ENCODE measurements at places on chromosomes 4 and X.

DNA sequence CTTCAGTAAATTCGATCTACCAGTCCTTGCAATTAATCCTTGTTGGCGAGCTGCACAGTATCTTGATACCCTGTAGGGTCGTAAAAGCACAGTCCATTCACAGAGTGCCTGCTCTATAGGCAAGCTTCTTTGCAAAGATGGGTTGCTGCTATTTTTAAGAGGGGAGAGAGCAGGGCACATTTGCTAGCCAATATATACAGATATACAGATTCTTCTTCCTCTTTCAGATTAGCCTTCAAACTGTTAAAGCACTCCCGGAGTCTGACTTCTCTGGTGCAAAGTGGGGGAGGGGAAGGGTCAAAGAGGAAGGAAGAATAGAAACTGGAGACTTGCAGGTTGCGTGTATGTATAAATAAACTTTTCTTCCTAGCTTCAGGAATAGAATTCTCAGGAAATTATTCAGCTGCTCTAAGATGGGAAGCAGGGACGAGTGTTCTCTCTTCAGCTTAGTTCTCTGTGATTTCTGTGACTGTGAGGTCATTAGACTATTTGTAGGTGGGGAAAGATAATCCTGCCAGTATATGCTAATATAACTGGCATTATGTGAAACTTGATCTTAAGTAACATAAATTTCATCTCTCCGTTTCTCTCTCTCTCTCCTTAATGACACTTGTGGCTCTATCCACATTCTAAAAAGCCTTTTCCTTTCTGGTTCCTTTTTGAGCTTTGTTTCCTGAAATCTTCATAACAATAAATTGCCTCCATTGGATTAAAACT is at the start of gene CYSLTR1:
CYSLTR1 (minus strand) TSS at position 242 of the 717 bp plus-strand sequence. CDS start 53,865 bp downstream, outside the sequence.
- no peak for DNase-seq

DNA sequence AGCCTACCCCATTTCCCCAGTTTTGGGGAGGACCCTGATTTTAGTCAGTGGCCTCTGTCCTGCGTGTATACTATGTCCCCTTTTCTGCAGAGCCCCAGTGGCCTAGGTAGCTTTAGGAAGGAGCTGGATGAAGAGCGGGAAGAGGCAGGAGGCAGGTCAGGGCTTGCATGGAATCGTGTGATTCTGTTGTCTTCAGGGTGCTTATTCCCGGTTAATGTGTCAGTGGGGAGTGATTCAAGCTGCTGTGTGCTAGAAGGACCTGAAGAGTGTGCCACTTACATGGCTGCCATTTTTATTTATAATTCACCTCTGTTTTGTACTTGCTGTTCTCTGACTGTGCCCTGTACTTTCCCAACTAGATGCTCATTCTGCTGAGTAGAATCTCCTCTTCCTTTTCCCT is 127.3 kb upstream of the AMOT start:
- DNase-seq, result no peak

DNA sequence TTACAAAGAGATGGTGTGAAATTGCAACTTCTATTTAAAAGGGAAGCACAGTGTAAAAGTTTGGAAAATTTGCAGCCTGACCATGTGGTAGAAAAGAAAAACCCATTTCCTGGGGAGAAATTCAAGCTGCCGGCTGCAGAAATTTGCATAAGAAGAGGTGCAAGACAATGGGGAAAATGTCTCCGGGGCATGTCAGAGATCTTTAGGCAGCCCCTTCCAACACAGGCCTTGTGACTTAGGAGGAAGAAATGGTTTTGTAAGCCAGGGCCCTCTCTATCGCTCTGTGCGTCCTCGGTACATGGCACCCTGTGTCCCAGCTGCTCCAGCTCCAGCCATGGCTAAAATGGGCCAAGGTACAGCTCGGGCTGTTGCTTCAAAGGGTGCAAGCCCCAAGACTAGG is 40.4 kb downstream of the CCDC158 start:
- DNase-seq, result no peak

DNA sequence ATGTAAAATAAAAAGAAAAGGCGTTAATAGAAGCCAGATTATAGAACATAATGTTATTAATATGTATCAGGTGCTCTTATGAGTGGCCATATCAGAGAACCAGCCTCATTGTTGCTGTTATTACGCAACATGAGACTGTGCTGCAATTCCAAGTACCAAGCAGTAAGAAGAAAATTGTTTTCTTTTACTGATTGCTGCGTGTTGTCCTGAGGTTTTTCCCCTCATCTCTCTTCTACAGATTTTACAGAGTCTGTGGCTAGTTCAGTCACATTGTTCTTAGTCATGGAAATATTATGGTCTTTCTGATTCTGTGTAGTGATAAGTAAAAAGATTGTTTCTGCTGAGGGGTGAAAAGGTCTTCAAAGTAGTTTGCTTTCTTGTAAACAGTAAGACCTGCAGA is 55.9 kb downstream of the NPNT start:
- no peak for DNase-seq

GRCh38 chrX:8034058-8034457 is 106.8 kb upstream of the PNPLA4 start:
- no peak for DNase-seq

DNA sequence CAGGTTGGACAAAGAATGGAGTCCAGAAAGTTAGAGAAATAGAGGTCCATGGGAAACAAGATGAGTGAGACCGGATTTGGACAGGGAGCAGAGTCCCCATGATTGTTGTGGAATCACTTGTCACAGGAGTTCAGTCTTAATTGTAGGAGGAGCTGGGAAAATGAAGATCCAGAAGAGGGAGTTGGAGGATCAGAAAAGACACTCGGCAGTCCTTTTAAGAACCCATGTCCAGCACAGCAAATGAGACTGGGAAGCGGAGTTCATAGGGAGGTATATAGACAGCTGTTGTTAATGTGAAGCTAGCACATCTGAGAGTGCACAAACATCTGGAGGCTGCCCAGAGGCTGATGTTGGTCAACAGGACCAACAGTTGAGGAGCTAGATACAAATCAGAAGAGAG is 111.4 kb upstream of the RXFP1 start:
- DNase-seq, result no peak

- no peak for DNase-seq
Measured at GRCh38 chr4:4727536-4727935, 131.9 kb upstream of the MSX1 start.

DNA sequence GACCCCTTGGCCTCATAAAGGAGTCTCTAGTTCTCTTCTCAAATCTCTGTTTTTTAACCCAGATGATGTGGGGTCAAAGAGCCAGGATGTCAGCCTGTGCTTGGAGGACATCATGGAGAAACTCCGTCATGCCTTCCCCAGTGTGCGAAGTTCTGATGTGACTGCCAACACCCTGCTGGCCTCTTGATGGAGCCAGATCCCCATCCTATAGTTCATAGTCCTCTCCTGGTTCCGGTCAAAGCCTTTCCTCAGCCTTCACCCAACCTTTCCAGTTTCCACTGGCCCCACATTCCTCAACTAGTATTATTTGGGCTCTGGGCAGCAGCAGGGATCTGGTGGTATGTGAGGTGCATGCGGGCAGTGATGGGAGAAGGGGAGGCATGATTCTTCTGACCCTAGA is 30.7 kb downstream of the TAF7L start:
- DNase-seq, result no peak

GRCh38 chr4:16351161-16351560 is 124.9 kb upstream of the TAPT1 start:
- DNase-seq, result no peak

DNA sequence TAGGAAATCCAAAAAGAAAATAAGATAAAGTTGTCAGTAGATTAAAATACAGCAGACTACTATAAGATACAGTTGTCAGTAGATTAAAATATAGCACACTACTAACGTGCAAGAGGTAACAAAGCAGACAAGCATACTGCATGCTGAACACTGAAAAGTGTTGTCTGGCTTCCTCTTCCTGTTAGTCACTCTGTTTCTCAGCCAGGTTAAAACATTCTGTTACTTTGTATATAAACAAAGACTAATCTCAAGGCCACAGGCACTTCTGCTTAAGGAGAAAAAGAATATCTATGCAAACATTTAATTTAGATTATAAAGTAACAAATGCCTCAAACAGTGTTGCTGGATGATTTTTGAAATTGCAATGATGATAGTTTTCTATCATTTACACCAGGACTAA is 41.0 kb upstream of the SCD5 start:
- DNase-seq, result no peak
